ENCODE measurements at places on chromosomes 7 and 10.

DNA sequence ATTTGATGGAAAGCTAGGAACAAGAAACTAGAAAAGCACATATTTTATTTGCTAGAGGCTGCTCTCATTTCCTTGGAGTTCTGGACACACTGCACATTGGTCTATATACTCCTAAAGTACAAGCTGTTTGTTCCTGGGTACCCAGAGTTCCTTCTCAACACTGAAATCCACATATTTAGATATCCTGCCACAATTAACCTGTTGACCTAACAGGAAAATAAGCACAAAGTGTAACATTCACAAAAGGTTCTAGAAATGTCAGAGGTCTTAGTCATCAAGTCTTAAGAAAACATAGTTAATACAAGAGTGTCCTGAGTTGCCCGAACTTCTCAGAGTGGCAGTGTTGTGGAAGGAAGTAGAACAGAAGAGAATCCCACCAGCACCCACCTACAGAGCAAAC lies 115.6 kb downstream of the ELMO1 start:
- no peak for DNase-seq

DNA sequence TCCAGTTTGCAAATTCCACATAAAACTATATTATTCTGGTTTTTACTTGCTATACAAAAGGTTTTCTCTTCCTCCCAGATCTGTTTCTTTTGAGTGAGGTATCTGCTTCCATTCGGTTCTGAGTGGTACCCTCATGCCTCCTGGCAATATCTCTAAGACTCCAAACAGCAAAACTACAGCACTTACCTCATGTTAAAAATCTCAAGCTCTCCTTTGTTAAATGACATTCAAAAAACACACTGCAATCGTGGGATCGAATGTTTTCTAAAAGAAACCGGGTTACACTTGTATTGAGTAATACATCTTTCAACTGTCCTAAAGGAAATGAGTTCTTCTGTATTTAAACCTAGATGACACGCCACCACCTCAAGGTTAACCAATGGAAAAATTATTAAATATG lies 11.1 kb downstream of the YWHAG start:
- no peak for DNase-seq

GRCh38 chr7:16318463-16318862 lies 102.9 kb downstream of the CRPPA start:
- DNase-seq = no peak

DNA sequence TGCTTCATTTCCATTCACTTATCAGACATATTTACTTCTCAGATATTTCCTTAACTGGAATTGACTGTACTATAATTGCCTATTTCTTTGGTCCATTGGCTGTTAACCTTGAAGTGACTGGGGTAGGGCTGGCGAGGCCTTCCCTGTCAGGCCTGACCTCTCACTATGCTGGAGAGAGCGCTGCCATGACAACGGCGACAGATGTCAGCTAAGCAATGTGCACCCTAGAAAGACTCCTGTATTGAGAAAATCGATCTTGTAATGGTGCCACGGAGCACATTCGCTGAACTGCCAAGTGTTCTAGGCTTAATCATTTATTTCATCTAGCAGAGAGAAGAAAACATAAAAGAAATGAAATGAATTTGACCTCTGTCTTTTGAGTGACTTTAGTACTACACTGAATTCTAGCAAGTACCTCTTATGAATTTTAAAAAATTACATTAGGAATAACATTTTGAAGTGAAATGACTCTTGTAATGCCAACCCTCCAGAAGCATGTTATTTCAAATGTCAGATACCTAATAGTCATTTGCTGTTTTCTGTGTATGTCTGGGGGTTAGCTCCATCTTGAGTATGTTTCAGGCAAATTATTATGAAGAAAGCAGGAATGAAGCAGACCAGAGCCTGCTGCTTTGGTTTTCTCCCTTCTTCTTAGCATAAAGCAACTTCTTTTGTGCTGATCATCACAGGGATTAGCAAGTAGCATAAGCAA lies 148.0 kb downstream of the SNX10 start:
- DNase-seq = no peak

DNA sequence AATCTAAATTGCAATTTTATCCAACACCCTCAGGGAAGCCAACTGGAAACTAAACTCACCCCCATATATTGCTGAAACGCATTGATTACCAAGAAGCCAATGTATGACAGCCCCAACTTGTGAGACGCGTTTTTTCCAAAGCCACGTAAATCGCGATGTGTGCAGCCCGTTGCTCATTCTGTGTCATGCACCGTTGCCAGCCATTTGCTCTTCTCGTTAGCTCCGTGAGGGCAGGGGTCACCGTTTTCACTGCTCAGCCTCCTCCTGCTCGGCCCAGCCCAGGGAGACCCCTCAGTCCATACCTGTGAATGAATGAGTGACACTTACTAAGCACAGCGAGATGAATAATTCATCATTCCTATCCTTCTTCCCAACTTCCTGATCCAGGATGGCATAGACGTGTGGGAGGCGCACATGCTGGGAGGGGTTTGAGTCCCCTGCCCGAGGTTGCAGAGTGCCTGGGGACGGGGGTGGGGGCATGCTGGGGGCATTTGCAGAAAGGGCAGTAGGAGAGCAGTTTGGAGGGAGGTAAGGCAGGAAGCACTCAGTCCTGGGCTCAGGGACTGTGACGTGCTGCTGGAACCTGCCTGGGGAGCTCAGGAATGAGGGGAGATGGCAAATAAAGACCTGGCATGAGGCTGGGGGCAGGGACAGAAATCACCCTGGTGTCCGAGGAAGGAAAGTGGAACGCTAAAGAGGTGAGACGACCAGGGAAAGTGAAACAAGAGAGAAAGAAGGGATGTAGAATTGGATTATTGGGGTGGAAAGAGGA lies 104.2 kb upstream of the SDK1 start:
- DNase-seq = no peak

GRCh38 chr7:1873070-1873405 lies 203.0 kb downstream of the ELFN1 start:
- no peak for DNase-seq
